CD14-positive monocyte (primary cell): ENCODE measurements at places on chromosomes 6 and 20. TPM values are rescaled to one million over a fixed set of nuclear protein-coding genes. Genes with fewer than 3 reads are reported as not detected.

DNA sequence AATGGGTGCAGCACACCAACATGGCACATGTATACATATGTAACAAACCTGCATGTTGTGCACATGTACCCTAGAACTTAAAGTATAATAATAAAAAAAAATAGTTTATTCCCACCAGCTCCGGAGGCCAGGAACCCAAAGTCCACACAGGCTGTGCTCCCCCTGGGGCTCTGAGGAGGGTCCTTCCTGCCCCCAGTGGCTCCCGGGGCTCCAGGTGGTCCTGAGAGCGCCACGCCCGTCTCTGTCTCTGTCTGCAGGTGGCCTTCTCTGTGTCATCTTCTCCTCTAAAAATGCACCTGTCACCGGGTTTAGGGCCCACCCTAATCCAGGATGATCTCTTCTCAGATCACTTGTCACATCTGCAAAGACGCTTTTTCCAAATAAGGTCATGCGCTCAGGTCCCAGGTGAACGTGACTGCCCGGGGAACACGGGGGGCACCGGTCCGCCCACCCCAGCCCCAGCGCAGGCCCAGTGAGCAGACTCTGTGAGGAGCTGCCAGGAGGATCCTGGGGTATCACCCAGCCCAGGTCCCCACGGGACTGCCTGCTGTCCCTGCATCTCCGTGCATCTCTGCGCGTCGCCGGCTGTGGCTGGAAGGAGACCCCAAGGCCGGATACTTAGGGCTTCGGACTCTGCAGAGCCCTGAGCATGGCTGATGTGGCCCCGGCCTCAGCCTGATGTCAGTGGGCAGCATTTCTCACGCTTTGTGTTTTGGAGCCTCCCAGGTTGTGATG, 11.8 kb downstream of the SLCO4A1 start:
- H3K4me3 ChIP-seq: no peak overlapping the region
- H3K27me3 ChIP-seq: no peaks in the 10 kb centered on the region
- peaks cover 39% of the 10 kb centered on the region for H3K4me1 ChIP-seq
- DNase-seq: no peak

DNA sequence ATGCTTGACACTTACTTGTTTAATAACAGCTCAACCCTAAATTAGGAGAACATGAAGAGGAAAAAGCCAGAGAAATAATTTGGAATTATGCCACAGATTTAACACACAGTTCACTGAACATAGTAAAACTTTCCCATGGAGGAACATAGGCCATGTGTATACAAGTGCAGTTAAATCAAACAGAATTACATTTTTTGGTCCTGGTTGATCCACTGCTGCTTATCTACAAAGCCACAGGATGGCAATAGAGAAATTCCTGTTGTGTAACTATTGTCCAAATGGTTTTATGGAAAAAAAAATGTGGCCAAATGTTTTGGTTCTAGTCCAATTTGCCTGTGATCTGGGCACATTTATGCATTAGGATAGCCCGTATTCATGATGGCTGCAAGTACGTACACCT, 136.8 kb downstream of the ALDH8A1 start:
- no peak overlapping the region for H3K27ac ChIP-seq
- H3K4me1 ChIP-seq: no peaks in the 10 kb centered on the region
- no peak overlapping the region for H3K4me3 ChIP-seq
- H3K36me3 ChIP-seq: no peaks in the 10 kb centered on the region
- no peaks in the 10 kb centered on the region for H3K27me3 ChIP-seq

GRCh38 chr6:39850736-39851297, 58.6 kb downstream of the DAAM2 start:
- no peak overlapping the region for H3K4me3 ChIP-seq
- no peak for DNase-seq
- no peak overlapping the region for H3K27ac ChIP-seq
- no peaks in the 10 kb centered on the region for H3K27me3 ChIP-seq
- H3K4me1 ChIP-seq: no peaks in the 10 kb centered on the region
- no peaks in the 10 kb centered on the region for H3K36me3 ChIP-seq

- DNase-seq: no peak
- no peaks in the 10 kb centered on the region for H3K36me3 ChIP-seq
- H3K4me1 ChIP-seq: peaks cover 21% of the 10 kb centered on the region
- H3K4me3 ChIP-seq: no peak overlapping the region
These were observed 5.9 kb downstream of the OCSTAMP start for GRCh38 chr20:46544576-46544975.

The MEI4 gene
- not detected for polyA plus RNA-seq

The MCHR2 gene
- not detected in 2 replicates for polyA plus RNA-seq
